ENCODE measurements at places on chromosomes 13 and 19.
A peak's percentile ranks its signal among the peaks of the same experiment; 100 is the strongest.

GRCh38 chr13:106802917-106803316, 235.0 kb upstream of the ARGLU1 start:
- no peak for DNase-seq

GRCh38 chr19:3969435-3970312, 1.2 kb downstream of the DAPK3 start:
- DNase-seq: no peak

- DNase-seq: peak; percentile 23
These were observed 76.2 kb upstream of the TNFSF11 start for GRCh38 chr13:42497798-42498197.

GRCh38 chr19:39237200-39238184, 7.3 kb downstream of the IFNL3 start:
- peak; percentile 12 for DNase-seq

DNA sequence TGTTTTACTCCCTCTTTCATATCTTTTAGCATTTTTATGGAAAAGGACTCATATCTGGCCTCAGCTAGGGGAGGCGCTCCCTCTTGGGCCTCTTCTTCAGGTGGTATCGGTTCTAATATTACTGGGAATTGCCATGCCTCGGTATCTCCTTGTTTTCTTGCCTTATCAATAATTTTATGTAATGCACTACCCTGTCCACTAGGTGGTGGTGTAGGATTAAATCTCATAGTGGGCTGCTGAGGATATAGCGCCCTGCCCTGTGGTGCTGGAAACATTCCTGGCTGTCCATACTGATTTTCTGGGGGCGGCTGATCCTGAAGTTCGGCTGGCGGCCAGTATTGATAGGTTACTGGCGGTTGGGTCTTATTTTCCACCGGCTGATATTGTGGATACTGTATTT, 35.8 kb downstream of the ZNF420 start:
- DNase-seq: no peak

DNA sequence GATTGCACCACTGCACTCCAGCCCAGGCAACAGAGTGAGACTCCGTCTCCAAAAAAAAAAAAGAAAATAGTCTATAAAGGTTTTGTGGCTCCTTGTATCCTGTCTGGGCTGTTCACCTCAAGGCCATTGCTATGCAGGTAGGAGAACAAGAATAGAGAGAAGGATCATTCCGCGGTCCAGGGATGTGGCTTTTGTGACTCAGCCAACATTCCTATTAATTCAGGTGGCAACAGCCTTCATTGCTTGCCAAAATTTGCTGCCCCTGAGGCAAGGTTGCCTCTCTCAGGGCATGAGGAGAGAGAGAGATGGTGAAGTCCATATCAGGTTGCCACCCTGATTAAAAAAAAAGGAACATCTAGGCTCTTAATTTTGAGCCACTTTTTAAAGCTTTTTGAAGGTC, 8.0 kb downstream of the ZNF551 start:
- DNase-seq: no peak

- no peak for DNase-seq
These were observed 7.7 kb upstream of the ELF1 start for GRCh38 chr13:41026788-41027187.

GRCh38 chr19:8690753-8691539, 7.6 kb downstream of the ACTL9 start:
- no peak for DNase-seq

DNA sequence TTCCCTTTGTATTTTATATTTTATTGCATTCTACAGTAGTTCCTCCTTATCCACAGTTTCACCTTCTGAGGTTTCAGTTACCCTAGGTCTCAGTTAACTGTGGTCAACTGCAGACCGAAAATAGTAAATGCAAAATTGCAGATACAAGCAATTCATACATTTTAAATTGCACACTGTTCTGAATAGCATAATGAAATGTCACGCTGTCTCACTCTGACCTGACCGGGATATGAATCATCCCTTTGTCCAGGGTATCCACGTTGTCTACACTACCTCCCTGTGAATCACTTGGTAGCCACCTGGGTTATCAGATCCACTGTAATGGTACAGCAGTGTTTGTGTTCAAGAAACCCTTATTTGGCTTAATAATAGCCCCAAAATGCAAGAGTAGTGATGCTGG, 325.0 kb downstream of the DNAJC15 start:
- DNase-seq: no peak

DNA sequence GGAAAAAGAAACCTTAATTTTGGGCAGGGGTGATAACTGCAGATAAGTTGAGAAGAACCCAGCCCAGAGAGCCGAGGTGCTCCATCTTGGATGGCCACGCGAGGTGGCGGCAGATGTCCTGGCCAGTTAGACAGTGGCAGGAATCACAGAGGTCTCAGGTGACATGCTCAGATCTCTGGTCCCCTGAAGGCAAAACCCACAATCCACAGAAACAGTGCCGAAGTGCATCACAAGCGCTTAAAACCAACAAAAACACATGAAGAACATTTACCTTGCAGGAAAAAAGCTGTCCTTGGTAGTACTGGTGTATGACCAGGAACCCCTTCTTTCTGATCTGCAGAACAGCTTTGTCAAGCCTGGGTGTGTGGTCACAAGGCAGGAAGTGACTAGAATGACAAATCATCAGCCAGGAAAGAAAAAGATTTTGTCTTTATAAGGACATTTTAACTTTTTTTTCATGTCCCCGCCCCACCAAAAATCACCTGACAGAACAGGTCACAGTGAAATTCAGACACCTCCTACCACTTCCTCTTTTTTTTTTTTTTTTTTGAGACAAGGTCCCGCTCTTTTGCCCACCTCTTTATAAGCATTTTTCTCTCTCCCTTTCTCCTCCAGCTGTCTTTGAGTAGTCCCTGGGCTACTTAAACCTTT, at the start of gene LCP1:
LCP1 (minus strand) TSS at position 338 of the 651 bp plus-strand sequence. CDS start 22,515 bp downstream, outside the sequence.
- DNase-seq: peak; percentile 76

- DNase-seq: no peak
These were observed 36.4 kb downstream of the FBN3 start for GRCh38 chr19:8113017-8113416.

DNA sequence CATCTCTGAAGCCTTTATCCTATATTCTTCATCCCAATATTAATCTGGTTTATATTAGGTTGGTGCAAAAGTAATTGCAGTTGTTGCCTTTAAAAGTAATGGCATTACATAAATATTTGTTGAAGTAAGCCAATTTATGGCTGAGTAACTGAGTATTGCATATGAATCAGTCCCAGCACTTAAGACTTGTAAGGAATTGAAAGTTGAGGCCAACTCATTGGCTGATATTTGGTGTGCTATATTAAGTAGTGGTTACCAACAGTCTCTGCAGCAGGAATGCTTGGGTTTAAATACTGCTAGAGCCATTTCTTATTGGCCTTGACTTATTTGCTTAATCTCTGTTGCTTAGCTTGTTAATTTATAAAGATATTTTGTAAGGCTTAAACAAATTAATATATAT, 460.7 kb downstream of the GPC6 start:
- no peak for DNase-seq

DNA sequence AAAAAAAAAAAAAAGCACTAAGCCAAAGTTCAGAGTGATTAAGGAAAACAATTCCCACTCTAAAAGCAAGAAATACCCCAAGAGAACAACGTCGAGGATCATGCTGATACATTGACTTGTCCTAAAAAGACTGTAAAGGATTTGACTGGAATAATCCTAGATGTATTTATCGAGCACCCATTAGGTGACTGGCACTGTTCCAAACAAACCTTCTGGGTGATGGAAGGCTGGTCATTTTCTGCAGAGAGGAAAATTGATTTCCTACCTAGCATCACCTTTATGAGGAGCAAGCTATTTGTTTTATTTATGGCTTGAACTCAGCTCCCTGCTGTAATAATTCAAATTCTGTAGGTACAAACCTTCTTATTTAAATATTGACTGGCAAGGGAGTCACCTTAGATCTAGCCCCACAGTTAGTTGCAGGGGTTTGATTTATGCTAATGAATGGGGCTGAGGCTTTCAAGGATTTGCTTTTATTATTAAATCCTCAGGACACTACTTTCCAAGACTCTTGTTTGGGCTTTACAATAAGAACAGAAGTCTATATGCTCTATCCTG, 471.0 kb downstream of the OLFM4 start:
- DNase-seq: no peak

- no peak for DNase-seq
These were observed 26.6 kb downstream of the COL4A1 start for GRCh38 chr13:110280231-110280813.

DNA sequence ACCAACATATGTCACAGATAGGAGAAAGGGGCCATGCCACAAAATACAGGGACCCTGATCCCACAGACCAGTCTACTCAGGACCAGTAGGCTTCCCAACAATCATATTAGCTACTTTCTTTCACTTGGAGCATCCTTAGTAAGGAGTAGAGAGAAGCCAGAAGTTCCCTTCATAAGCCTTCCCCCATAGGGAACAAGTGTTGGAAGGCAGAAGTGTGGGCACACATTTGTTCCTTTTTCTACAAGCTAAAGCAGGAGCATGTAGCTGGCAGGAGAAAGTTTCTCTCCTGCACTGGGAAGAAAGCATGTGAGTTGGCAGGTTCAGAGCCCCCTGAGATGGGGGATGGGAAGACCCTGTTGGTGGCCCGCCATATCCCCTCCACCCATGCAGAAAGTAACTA, 165.4 kb downstream of the KCTD12 start:
- no peak for DNase-seq

All from stimulated activated CD4-positive, alpha-beta T cell treated with anti-CD3 and anti-CD28 coated beads, Interleukin-15, amount 100 ng/mL, for 48 hours (primary cell).